ENCODE measurements at places on chromosomes 13 and 19. TPM values are rescaled to one million over a fixed set of nuclear protein-coding genes. Genes with fewer than 3 reads are reported as not detected.

Gene IFI30
- not detected for total RNA-seq

DNA sequence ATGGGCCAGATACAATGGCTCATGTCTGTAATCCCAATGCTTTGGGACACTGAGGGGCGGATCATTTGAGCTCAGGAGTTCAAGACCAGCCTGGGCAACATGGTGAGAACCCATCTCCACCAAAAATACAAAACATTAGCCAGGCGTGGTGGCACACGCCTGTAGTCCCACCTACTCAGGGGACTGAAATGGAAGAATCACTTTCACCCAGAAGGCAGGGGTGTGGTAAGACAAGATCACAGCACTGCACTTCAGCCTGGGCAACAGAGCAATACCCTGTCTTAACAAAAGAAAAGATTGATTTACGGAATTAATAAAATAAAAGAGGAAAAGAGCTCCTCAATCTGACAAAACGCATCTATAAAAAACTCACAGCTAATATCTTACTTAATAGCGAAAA, 22.7 kb downstream of the USP12 start:
- no peak for DNase-seq

GRCh38 chr13:40342901-40343300, 323.5 kb downstream of the FOXO1 start:
- no peak for DNase-seq

DNA sequence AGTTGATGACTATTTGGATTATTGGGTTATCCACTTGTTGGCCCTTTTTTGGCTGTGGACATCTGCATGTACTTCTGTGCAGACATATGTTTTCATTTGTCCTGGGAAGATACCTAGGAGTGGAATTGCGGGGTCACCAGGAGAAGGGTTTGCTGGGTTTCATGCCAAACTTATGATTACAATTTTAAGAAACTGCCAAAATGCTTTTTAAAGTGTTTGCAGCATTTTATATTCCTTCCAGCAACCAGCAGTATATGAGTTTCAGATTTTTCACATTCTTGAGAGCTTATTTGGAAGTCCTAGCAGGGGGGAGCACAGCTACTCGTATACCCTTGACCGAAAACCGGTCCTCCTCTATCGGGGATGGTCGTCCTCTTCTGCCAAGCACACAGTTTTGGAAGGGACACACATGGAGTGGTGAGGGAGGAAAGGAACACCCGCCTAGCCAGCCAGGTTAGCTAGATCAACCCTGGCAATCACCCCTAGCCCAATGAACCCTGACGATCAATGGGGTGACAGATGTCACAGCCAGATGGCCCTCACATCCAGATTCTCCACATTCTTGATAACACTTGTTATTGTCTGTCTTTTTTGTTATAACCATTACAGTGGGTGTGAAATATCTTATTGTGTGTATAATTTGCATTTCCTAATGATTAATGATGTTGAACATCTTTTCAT, 26.7 kb upstream of the RNF113B start:
- no peak for DNase-seq

DNA sequence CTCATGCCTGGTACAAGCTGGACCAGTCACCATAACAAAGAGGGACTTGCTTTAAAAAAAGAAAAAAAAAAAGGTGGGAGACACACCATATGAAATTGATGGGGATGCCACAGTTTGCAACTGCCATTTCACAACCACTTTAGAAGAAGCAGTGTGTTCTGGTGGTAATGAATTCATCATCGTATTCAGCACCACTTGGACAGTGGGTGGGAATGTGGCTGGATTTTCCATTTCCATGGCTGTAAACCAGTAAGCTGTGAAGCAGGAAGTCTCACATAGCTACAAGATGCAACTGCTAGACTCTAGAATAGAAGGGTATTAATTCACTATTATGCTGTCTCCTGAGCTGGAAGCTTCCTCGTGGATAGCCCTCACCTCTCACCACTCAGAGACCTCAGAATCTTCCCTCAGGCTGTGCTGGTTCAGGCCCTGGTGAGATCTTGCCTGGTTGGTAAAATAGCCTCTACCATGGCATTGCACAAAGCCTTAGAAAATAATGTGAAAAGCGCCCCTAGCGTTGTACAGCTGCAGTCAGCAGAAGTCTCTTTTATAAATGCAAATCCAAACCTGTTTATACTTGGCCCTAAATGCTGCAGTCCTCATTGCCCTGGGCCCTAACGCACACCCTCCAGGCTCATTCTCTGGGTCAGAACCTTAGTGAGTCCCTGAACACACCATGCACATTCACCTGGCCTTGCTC, 150.7 kb downstream of the KCTD15 start:
- peak; percentile 46 for DNase-seq

Gene PAN3
- 35.1 TPM for total RNA-seq

- DNase-seq = no peak
Measured at GRCh38 chr19:18434411-18435175, 3.3 kb downstream of the ISYNA1 start.

- no peak for DNase-seq
Measured at GRCh38 chr19:49851456-49852259, 699 bp downstream of the PTOV1 start.

Gene C19orf44
- 5.3 TPM for total RNA-seq

- DNase-seq = peak; percentile 48
Measured at GRCh38 chr19:56880592-56881190, 40.2 kb upstream of the PEG3 start.

- no peak for DNase-seq
Measured at GRCh38 chr19:37654118-37654517, 1.1 kb downstream of the ZFP30 start.

DNA sequence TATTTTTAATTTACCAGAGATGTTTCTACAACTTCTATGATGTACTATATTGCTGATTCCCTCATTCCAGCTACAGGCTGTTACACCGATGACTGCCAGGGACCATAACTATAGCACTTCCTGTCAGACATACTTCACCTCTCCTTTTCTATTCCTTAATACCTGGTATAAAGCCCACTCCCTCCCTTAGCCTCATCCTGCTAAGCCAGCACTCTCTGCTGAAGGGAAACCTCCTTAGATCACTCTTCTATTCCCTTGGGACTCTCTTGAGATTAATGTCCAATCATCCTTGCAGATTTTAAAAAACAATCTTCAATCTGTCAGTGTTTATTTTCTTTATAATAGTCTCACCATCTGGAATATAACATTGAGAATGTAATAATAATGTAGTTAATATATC, 127.9 kb downstream of the DIAPH3 start:
- DNase-seq = no peak

Gene KIR3DL2
- not detected for total RNA-seq

DNA sequence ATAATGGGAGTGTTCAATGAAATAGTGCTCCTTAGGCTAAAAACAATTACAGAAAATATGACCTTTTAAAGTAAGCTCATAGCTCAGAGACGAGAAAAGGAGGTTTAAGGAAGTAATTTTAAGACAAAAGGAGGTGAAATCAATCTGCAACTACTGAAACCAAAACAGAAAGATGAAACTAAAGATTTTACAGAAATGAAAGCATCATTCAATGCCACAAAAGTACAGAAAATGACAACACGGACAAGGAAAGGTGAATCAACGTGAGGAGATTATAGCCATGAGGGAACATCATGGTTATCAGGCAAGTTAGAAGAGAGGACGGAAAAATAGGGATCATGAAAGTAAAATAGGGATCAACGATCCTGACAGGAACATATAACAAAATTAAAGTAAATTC, 745.2 kb downstream of the PCDH17 start:
- DNase-seq = no peak

DNA sequence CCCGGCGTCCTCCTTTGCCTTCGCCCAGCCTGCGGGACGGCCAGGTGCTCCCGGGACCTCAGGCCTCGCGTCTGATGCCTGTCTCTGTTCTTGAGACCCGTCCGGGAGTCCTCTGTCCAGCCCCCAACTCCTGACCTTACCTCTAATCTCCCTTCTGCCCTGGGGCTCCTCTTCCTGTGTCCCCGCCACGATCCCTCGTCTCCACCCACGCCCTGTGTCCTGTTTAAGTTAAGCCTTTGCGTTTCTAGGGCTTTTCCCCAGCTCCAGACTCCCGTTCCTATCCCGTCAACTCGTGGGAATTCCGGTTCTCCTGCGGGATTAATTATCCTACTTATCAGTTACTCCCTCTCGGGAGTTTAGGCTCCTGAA, 686 bp downstream of the LENG8 start:
- no peak for DNase-seq

Gene MLLT1
- 68.8 TPM for total RNA-seq

Gene SHD
- 0.21 TPM for total RNA-seq

DNA sequence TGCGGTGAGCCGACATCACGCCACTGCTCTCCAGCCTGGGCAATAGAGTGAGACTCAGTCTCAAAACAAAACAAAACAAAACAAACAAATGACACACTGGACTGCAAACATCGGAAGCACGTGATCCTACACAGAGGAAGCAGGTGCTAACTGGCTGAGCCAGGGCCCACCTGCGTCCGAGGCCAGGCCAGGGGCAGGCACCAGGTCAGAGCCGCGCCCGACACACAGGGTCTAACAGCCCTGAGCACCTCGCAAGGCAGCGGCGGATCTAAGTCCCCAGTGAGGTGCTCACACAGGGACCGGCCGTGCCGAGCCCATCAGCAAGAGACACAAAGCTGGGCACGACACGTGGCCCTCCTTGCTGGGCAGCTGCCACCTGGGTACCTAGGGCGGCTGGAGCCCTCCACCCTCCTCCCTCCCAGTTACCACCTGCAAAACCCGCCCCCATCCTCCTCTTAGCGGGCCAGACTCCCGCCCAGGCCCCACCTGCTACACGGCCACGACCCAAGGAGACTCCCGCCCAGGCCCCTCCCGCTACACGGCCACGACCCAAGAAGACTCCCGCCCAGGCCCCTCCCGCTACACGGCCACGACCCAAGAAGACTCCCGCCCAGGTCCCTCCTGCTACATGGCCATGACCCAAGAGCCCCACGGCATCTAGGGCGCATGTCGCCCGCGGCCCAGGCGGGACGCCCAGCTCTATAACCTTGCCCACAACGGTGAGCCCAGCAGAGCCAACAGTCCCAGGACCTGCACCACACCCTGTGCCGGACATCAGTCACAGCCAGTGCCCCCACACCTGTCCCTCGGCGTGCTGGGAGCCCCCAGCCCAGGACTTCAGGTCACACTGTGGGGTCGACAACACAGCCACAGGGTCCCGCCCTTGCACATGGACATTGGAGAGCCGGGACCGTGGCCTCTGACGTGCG, 15.6 kb downstream of the AP3D1 start:
- no peak for DNase-seq

DNA sequence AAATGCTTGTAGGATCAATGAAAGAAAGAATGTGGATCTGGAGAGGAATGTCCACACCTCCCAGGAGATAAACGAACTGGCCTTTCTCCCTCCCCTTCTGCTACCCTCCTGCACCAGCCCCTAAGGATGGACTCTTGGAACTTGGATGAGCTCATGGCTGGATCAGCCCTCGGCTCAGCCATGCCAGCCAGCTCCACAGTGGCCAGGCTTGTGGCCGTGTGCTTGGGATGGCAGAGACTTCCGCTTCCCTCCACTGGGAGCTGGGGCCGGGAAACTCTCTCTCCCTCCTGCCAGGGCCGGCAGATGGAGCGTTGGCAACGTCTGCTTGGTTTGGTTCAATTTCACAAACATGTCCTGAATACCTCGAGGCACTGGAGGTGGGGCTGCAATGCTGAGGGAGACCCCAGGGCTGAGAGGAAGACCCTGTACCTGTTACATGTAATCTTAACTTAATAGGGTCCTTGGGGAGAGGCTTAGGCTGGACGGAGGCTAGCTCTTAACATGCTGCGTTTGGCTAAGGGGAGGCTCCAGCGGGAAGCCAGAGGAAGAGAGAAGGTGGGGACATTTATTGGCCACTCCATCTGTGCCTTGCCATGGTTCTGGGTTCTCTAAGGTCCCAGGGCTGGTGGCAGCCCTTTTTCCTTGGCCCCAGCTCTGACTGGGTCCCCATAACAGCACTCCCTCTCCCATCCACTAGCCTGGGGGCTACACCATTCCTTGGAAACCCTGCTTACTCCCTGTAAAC, 152.5 kb downstream of the IER2 start:
- DNase-seq = no peak

GRCh38 chr13:39567569-39567968, 35.4 kb downstream of the LHFPL6 start:
- DNase-seq = no peak

Gene YJEFN3
- total RNA-seq = 6.1 TPM
